AG04449 (cell line): ENCODE measurements at places on chromosomes 3 and 15.

DNA sequence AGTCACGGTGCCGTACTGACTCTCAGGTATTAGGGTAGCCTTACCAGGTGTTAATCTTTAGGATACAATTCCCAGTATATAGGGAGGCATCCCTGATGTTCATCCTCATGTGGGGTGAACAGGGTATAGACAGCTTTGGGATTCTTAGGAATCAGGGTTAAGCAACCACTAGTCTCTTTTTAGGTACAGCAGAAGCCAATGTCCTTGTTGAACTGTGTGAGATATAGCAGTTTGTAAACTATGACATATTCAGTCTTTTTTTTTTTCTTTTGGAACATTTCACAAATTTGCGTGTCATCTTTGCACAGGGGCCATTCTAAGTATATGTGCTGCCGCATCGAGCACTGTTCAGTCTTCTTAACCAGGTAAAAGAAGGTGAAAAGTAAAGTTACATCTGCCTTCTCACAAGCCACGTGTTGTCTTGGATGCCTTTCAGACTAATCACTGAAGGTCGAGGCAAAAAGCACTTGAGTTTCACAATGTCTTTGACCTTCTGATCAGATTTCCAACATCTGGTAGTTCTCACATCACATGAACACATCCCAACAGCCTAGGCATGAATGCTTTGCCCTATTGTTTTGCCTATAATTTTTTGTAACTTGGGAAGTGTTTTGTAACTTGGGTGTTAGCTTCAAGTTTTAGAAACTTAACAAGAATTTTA, 17.2 kb downstream of the TSEN2 start:
- DNase-seq, result no peak

- DNase-seq, result no peak
These were observed 138.4 kb downstream of the GHSR start for GRCh38 chr3:172309741-172310427.

GRCh38 chr3:18559331-18559842, 134.2 kb upstream of the SATB1 start:
- no peak for DNase-seq

GRCh38 chr15:90001683-90002427, 731 bp downstream of the ZNF710 start:
- no peak for DNase-seq

DNA sequence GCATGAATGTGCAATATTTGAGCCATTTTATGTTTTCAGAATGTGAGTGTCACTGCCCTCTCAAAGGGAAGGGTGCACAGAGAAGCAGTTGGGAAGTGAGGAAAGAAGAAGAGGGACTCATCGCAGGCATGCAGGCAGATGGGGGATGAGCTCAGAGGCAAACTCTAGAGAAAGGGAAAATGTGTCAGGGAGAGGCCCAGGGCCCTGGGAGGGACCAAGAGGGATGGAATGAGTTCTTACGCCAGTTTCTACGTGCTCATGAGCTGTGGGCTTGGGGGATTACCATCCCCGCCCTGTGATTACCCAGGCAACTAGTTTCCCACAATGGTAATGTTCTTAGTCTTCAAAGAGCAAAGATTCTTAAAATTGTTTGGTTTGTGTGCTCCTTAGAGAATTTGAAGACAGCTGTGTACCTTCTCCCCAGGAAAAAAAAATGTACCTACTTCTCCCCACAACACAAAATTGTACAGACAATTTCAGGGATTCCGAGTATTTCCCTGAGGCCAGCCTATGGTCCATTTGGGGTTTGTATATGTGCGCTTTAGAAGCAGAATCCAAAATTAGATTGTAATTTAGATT, 17.8 kb downstream of the GCSAM start:
- no peak for DNase-seq

DNA sequence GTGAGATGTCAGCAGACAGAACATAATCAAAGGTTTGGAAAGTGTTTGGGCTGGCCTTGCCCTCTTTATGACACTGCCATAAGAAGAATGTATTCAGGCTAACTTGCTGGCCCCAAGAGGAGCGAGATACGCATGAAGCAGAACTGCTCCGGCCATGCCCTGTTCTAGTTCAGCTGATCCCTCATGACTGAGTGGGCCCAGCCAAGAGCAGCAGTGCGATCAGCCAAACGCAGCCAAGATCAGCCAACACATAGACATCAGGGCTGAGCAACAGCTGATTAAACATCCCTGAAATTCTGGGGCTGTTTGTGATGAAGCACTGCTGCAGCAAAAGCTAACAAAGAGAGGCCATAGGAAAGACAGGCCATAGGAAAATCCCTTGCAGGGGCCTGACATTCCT, 24.1 kb downstream of the POMGNT2 start:
- no peak for DNase-seq

GRCh38 chr3:195058336-195059005, 212.5 kb downstream of the XXYLT1 start:
- no peak for DNase-seq

- DNase-seq, result no peak
These were observed 169.9 kb downstream of the AKAP13 start for GRCh38 chr15:85550283-85550682.

DNA sequence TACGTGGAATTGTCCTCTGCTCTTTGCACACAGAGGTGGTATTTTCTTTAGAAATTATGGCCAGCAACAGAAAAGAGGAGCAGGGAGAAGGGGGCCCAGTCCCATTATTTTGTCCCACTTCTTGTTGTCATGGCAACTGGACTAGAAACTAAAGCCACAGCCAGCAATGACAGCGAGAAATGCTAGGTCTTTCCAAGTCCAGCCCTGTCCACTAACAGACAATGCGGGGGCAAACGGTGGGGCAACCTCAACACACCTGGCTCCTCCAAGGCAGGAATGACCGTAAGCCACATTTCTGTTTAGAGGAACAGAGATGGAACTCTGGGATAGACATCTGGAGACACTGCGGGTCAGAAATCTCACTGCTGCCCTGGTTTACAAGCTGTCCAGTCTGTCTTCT, 107.3 kb downstream of the RFTN1 start:
- DNase-seq, result no peak

GRCh38 chr3:47410801-47411646, 30.2 kb downstream of the PTPN23 start:
- DNase-seq, result no peak

GRCh38 chr3:175664911-175665310, 805.8 kb downstream of the NAALADL2 start:
- DNase-seq, result no peak

DNA sequence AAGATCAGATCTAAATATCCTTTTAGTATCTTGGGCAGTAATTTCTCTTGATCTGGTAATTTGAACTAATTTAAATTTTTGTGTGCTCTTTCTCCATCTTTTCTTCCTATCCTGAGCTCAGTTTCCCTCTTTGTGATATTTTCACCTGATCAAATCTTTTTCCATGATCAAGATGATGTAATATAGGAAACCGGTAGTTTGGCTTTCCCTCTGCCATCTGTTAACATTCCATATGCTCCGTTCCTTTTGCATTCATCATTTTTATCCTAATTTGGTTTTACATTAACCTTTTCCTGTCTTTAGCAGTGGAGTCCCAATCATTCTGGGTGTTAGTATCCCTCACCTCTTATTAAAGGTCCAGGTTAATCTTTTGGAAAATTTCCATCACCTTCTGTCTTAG, 5.9 kb upstream of the ABHD6 start:
- no peak for DNase-seq

DNA sequence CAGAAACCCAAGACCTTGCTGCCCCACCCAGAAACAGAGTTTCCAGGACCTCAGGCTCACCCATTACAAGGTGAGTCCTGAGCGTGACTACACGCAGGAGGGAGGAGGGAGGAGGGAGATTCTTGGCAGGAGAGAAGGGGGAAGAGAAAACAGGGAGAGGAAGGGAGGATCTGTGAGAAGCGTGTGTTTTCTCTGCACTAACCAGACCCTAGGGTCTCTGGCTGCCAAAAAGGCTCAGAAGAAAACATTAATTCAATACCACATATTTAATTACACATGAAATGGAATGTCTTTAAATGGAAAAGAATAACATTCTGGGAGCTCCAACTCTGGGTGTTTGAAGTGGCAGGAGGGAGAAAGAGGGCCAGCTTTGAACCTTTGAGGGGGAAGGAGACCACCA, 309.0 kb downstream of the NTRK3 start:
- DNase-seq, result no peak

GRCh38 chr3:59843821-59844220, 794.0 kb upstream of the CFAP20DC start:
- no peak for DNase-seq

GRCh38 chr15:100330221-100330620, 11.6 kb downstream of the ADAMTS17 start:
- DNase-seq, result no peak

- DNase-seq, result no peak
These were observed 59.8 kb upstream of the UNC13C start for GRCh38 chr15:53918180-53919079.

DNA sequence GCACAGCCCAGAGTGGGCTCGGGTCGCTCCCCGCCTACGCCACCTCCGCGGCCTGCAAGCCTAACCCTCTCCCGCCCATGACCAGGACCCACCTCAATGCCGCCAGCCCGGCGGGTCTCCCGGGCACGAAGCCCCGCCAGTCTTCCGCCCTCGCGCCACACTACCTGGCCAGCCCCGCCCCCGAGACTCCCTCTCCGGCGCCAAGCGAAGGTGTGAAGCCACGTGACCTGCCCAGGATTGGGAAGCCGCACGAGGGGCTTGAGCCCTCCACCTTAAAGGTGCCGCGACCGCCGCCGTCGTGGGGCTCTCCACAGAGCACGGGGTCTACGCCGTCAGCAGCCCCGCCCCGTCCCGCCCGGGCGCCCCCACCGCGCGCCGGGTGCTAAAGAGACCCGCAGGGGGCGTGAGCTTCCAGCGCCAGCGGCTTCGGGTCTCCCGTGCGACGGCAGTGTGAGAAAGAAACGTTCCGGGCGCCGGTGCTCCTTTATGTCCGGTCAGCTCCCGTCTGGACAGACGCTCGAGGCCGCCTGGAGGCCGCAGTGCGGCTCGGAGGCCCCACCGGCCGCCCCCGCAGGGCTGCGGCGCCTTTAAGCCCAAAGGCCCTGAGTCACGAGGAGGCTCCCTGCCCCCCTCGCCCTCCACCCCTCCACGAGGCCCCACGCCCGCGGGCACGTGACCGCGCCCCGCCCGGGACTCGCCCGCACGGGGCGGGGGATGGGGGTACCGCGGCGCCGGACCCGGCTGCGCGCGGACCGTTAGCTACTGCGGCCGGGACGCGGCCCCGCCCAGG, at the start of gene CPEB1:
CPEB1 (minus strand) TSS at position 319 of the 790 bp plus-strand sequence. CDS start 18,904 bp downstream, outside the sequence.
- DNase-seq, result no peak

- no peak for DNase-seq
These were observed 71.5 kb downstream of the ETFA start for GRCh38 chr15:76239786-76240185.

DNA sequence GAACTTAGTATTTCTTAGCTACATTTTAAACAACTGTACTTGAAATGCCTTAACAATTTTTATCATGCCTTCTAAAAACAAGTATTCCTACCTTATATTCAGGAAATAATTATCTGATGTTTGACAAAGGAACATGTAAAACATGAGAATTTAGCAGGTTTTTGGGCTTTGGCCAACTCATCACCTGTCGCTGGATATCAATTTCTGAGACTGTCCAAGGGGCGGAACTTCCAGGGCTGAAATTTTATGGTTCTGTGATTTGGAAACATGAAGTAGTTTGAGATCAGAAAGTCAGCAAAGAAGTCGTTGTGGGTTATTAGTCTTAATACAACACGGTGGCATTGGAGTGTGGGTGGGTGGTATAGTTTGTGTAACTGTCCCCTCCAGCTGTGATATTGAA, 282.2 kb upstream of the LRRN1 start:
- DNase-seq, result no peak

- DNase-seq, result no peak
These were observed 94.7 kb downstream of the IL5RA start for GRCh38 chr3:3015185-3016089.

- DNase-seq, result no peak
These were observed 23.2 kb downstream of the SEMA5B start for GRCh38 chr3:123004201-123004918.

DNA sequence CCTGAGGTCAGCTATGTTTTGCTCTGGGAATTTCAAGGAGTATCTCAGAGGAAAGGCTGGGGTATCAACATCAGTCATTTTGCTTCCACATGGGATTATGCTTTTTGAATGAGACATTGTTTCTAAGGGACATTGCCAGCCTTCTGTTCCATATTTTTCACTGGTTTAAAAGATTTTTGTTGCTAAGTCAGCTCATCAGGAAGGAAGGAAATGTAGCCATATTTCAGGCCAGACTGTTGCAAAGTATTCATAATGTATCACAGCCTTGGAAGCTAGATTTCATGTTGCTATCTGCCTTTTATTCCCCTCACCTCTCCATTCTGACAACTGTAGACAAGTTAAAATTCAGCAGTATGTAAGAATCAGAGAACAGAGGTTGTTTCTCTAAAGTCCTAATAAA, 61.0 kb upstream of the CHRM5 start:
- DNase-seq, result no peak

GRCh38 chr15:70127288-70127746, 29.6 kb upstream of the TLE3 start:
- DNase-seq, result no peak

GRCh38 chr3:127287840-127288239, at the start of gene PRR20G:
Gene PRR20G (minus strand): TSS chr3:127288046. CDS start chr3:127287365, 681 bp downstream.
- DNase-seq, result no peak

DNA sequence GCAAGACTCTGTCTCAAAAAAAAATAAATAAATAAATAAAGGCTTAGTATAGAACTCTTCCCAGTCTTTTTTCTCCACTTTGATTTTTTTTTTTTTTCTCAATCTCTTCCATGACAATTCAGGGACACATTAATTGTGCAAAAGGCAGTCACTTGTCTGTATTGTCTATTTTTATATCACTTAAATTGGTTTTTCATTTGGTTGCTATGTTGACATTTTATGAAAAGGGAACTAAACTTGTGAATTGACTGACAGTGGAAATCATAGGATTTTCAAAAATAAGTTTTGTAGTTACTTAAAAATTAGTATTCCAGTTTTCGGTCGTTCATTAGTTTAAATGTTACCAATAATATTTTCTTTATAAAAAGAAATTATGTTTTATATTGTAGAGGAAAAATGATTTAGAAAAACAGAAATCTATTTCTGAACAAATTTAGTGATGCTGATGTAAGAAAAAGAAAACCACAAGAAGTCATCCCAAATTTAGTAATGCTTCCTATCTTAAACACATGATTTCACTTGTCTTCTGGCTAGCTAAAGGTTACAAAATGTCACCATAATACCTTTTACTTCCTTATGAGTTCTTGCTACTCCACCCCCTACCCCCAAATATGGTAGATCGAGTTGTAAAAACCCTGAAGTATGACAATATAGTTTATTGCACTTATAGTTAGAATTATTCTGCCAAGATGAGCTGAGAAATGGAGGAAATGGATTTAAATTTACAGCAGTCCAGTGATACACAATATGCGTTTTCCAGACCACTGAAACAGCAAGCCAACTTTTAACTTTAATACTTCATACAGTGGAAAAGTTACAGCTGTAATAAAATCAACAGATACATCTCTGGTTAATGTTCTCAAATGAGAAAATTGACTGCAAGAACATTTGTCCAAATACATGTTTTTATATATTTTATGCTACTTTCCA, 37.0 kb downstream of the PPARG start:
- no peak for DNase-seq

DNA sequence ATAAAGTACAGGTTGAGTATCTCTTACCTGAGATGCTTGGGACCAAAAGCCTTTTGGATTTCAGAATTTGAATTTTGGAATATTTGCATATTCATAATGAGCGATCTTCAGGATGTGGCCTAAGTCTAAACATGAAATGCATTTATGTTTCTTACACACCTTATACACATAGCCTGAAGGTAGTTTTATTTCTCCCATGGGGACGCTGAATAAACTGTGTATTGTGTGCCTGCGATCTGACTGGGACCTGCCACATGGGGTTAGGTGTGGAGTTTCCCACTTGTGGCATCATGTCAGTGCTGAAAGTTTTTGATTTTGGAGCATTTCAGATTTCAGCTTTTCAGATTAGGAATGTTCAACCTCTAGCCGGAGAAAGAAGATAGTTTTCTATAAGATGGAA, 35.5 kb downstream of the UBE2E2 start:
- DNase-seq, result no peak
